ENCODE measurements at places on chromosomes 4 and X. TPM values are rescaled to one million over a fixed set of nuclear protein-coding genes. Genes with fewer than 3 reads are reported as not detected.

Gene ABLIM2
- 18.7 TPM for total RNA-seq

Gene FAM149A
- total RNA-seq = 15.2 TPM

- peak; percentile 11 for DNase-seq
Measured at GRCh38 chr4:98518559-98519267, 139.7 kb downstream of the TSPAN5 start.

GRCh38 chr4:3745886-3746656 is 20.1 kb upstream of the ADRA2C start:
- DNase-seq = no peak

DNA sequence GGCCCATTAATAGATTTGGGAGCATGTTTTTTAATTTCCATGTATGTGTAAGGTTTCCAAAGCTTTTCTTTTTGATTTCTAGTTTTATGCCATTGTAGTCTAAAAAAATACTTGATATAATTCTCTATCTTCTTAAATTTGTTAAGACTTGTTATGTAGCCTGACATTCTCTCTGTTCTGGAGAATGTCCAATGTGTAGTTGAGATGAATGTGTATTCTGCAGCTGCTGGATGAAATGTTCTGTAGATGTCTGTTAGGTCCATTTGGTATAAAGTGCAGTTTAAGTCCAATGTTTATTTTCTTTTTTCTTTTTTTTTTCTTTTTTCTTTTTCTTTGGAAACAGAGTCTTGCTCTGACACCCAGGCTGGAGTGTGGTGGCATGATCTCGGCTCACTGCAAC is 378.5 kb upstream of the MAD2L1 start:
- no peak for DNase-seq
